ENCODE measurements at places on chromosomes 3 and 15.

DNA sequence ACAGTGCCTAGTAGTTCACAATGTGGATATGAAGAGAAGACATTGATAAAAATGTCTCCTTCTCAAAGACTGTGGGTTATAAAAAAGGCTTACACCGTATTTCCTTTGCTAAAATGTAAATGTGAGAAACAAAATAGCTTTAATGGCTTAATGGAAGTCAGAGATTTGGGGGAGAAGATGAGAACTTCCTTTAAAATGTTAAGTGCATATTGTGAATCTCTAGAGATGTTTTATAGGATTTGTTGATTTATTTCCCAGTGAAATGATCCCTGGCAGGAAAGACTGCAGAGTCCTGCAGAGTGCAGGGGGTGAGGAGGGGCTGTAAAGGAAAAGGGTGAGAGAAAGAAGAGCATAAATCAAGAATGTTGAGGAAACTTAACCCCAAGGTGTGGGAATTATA lies 305.1 kb downstream of the GAP43 start:
- no peak for DNase-seq

- DNase-seq = no peak
These were observed 82.4 kb upstream of the ST3GAL6 start for GRCh38 chr3:98680723-98681122.

DNA sequence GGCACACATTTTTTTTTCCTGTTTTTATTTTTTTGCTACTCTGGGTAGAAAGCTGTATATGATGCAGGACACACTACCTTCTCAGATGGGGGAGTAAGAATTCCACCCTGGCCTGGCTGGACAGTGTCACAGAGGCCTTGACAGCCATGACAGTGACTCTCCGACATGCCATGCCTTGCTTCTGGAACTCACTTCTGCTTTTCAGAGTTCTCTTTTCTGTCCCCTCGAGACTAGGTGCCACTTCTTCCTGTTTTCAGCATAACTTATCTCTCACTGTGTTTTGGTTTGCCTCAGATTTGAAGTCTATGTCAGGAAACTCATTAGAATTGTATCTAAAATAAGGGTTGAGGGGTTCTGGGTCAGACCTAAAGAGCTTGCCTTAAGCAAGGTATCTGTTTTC lies 69.1 kb upstream of the SEC13 start:
- DNase-seq = no peak

GRCh38 chr3:46481636-46482035 lies 16.1 kb upstream of the RTP3 start:
- no peak for DNase-seq
